RPMI7951 (cell line): ENCODE measurements at places on chromosomes 2 and 18. TPM values are rescaled to one million over a fixed set of nuclear protein-coding genes. Genes with fewer than 3 reads are reported as not detected.

GRCh38 chr18:48940854-48941611, 9.7 kb downstream of the SMAD7 start:
- peak; percentile 47 for DNase-seq

GRCh38 chr18:2706903-2707302, 51.4 kb downstream of the SMCHD1 start:
- no peak for DNase-seq

DNA sequence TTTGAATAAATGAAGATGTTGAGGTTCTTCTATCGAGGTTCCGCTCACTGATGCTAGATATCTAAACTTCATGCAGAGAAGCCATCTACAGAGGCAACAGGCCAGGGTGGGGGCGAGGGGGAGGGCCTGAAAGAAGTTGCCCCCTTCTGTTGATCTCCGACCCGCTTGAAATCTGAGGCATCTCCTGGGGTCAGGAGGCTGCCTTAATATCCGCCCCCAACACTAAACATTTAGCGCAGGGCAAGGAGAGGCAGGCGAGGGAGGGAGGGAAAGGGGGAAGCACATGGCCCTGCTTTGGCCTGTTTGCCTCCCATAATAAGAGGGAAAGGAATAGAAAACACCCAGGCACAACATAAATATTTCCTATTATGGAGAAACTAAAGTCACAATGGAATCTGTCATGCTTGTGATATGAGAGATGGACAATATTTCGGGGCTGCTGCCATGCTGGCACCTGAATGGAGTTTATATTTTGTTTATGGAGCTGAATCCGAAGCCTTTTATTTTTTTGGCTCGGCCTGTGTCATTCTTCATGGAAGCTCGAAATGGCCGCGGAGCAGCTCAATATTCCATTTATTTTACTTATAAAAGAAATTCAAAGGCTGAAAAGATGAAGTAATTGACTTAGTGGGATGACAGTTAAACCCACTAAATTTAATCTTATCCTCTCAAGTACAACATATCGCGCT, 221.1 kb downstream of the INSIG2 start:
- no peak for DNase-seq

- no peak for DNase-seq
Observed at GRCh38 chr2:11480406-11480805, 14.4 kb upstream of the E2F6 start.

AMMECR1L gene
- 12.5 and 12.7 TPM in 2 replicates for total RNA-seq

TMEM169 gene
- 2.2 and 2.9 TPM in 2 replicates for total RNA-seq

COLEC11 gene
- 0.48 TPM in 1 of 2 replicates, not detected in the other for total RNA-seq

RESP18 gene
- total RNA-seq = not detected in 2 replicates

PARD3B gene
- 0.96 and 1.4 TPM in 2 replicates for total RNA-seq

MTA3 gene
- 22.9 and 28.0 TPM in 2 replicates for total RNA-seq
